ENCODE measurements at places on chromosomes 3 and 15.

- DNase-seq = no peak
Observed at GRCh38 chr15:57777003-57777402, 70.5 kb downstream of the POLR2M start.

DNA sequence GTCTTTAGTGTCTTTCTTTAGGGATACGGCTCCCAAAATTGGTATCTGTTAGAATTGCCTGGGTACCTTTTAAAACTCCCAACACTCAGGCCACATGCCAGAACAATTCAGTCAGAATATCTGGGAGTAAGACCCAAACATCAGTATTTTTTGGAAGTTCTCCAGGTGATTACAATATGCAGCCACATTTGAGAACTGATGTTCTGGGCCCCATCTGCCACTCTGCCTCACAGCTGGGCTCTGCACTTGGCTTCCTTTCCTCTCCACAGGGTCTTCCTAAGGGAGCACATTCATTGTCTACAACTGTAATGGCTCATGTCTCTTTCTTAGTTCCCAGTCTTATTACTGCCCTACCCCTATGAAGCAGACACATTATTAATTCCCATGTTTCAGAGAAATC is 394.5 kb downstream of the MFSD1 start:
- DNase-seq = no peak

DNA sequence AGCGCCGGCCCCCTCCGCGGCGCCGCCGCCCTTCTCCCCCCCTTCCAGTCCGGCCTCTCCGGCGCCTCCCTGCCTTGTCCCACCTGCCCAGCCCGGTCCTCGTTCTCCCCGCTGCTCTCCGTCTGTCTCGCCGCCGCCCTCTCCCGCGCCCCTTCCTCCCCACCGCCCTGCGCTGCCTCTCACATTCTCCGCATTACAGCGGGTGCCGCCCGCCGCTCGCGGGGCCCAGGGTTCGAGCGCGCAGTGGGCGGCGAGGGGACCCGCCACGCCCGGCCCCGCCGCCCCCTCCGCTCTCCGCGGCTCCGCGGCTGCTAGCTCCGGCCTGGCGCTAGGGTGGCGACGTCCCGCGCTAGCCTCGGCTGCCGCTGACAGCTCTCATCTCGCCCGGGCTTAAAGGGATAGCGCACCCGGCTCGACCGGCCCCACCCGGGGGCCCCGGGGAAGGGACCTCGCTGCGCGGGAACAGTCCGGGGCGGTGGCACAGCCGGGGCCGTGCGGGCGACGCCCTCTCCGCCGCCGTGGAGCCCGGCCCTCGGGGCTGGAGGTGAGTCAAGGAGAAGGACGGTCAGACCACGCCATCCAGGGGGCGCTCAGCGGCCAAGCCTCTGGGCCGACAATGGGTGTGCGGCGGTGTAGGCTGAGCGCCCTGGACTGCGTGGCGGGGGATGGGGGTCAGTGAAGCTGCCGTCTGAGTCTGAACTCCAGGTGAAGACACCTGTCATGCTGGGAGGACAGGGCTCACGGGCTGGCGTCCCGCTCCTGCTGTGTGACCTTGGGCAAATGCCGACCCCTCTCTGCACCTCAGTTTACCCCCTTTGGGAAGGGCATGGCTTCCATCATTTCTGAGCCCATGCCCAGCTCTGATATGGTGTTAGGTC is 187.4 kb upstream of the LINGO1 start:
- DNase-seq = no peak

GRCh38 chr15:70437882-70438451 is 325.4 kb downstream of the UACA start:
- DNase-seq = no peak

DNA sequence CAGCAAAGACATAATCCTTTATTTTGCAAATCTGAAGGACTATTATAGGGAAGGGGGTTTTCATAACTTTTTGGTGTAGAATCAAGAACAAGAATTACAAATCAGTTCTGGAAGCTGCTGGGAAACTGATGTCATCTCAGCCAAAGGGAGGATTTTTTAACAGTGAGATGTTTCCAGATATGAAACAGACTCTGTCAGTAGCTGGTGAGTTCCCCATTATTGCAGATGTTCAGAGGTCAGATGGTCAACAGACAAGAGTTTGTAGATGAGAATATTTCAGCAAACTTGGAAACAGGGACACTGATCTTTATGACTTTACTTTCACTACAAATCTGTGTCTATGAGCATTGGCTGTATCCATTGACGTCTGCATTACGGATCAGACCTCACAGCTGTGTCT is 71.9 kb upstream of the LPP start:
- DNase-seq = no peak

DNA sequence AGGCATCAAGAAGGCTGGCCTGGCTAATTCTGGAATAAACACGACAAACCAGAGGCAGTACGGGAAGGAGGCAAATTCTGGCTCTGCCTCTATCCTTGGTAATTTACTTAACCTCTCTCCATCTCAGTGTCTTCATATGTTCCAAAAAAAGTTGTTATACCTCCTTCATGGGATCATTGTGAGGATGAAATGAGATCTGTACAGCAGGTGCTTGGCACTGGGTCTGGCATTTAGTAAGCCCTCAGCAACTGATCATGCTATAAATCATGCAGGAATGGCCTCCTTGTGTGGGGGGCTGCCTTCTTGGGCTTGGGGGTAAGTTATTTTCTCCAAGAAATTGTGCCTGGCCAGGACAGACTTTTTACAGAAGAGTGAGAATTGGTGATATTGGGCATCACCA is 38.3 kb upstream of the TRA2B start:
- DNase-seq = no peak

- no peak for DNase-seq
Observed at GRCh38 chr3:99071096-99071495, 169.6 kb upstream of the DCBLD2 start.

GRCh38 chr3:148211725-148212124 is 486.0 kb upstream of the AGTR1 start:
- DNase-seq = no peak

- DNase-seq = no peak
Observed at GRCh38 chr3:193928354-193929209, 207.4 kb upstream of the HES1 start.

DNA sequence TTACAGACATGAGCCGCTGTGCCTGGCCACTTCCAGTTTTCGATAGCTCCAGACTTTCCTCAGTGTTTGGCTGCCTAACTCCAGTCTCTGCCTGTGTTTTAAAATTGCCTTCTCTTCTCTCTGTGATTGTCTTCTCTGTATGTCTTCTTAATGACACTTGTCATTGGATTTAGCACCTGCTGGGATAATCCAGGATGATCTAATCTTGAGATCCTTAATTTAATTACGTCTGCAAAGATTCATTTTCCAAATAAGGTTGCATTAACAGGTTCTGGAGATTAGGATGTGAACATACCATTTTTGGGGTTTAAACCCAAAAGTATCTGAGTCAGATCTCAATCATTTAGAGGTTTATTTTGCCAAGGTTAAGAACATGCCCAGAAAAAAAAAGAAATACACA is 222.2 kb upstream of the PDZRN3 start:
- no peak for DNase-seq

DNA sequence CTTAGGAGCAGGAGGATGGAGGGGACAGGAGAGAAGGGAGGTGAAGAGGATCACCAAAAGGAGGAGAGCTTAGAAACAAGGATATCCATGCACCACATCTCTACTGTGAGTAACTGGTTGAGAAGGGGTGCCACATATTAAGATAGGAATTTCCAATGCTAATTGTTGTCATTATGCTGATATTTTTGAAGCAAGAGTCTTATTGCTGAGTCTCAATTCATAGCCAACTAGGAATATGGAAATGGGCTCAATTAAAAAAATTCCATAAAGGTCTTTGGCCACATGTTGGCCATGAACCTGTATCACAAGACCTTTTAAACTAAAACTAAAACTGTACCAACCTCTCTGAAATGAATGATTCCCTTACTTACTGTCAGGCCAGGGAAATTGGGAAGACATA is 642.6 kb downstream of the MAGI1 start:
- DNase-seq = no peak

DNA sequence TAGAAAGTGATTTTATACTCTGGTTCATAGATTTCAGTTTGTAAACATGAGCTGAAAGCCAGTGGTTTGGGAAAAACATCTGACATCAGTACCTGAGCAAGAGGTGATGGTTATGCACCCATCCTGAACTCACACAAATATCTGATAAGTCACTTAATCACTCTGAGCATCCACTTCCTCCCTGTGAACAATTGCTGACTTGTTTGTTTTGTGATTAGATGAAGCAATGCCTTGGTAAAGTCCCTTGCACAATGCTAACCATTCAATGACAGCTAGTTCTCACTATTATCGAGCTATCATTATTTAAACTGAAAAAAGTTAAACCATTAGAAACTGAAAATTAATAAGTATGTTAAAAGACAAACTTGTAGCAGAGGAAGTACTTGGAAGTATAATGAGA is 303.0 kb downstream of the PLOD2 start:
- no peak for DNase-seq

- no peak for DNase-seq
Observed at GRCh38 chr3:99669879-99670555, 31.6 kb downstream of the COL8A1 start.

Measured in GOT3 (cell line).